SK-MEL-5 (cell line): ENCODE measurements at places on chromosomes 12 and 14.
A peak's percentile ranks its signal among the peaks of the same experiment; 100 is the strongest.

DNA sequence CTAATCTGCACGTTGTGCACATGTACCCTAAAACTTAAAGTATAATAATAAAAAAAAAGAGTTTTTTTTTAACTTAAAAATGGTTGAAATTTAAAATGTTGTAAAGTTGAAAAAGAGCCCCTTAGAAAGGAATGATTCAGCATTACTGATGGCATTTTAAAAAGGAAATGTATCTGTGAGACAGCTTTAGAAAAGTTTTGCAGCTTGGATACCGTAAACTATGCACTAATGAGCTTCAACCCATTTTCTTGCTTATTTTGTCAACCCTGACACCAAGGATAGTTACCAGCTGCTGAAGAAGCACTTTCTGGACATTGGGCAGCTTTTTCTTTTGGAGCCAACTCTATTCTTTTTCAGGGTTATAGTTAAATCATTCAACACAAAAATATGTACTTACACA lies 4.3 kb downstream of the BICD1 start:
- DNase-seq = no peak

DNA sequence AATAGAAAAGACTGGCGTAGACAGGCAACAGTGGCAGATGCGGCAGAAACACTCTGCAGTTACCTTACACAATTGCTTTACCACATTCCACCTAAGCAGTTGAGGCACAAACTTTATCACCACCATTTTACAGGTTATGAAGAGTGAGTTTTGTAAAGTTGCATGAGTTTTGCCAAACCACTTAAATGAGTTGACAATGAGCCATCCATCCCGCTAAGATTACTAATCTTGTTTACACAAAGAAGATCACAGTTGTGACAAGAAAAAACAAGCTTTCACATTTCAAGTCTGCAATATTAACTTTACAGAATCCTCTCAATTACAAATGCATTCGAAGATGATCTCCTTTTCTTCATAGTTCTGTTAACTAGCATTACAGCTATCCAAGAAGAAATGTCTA lies 1.8 kb downstream of the TMCC3 start:
- DNase-seq = no peak

- DNase-seq = no peak
These were observed 61.8 kb downstream of the PHLDA1 start for GRCh38 chr12:75969768-75970167.

DNA sequence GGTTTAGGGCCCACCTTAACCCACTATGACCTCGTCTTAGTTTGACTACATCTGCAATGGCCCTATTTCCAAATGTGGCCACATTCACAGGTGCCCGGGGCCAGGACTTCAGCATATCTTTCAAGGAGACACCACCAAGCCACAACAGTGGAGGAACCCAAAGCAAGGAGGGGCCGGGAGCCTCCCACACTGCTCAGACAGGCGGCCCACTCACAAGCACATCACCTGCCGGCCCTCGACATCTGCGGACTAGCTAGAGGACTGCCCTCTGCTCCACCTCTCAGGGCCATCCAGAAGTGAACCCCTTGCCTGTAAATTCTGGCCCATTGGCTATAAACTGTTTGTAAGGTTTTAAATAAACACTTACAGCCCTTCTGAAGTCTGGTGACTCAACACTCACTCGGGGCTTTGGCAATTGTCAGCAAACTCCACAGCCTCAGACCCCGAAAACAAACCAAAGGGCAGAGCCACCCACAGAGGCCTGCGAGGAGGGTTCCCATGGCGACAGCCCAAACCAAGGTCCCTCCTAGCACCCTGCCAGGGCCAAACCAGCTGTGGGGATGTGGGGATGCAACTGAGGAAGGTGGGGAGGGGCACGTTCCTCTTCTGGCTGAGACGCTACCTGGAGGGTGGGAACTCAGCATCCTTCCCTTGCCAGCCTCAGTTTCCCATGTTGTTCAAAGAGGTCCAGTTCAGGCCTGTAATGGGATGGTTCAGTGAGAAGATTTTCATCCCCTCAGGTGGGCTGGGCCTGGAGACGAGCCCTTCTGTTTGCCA lies 95.8 kb downstream of the DICER1 start:
- no peak for DNase-seq

DNA sequence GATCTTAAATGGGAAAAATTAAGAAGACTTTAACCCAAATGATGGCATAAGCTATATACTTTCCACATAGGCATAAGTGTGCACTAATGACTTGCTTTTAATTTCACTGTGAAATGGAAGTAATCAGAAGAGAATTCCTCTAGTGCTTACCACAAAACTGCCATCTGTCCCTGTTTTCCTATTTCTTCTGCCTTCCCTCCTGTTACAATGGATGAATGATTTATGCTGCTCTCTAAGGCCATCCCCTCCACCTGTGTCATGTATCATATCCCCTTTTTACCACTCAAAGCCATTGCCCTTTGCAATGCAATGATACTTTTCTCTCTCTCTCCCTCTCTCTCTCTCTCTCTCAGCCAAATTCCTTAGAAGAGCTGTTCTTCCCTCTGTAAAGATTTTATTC lies 109.1 kb downstream of the C12orf50 start:
- no peak for DNase-seq

- DNase-seq = no peak
These were observed 8.4 kb downstream of the ADCY6 start for GRCh38 chr12:48780381-48781025.

GRCh38 chr14:71651228-71651627 lies 281.0 kb upstream of the RGS6 start:
- DNase-seq = no peak

GRCh38 chr12:2359725-2360629 lies 307.2 kb downstream of the CACNA1C start:
- no peak for DNase-seq

DNA sequence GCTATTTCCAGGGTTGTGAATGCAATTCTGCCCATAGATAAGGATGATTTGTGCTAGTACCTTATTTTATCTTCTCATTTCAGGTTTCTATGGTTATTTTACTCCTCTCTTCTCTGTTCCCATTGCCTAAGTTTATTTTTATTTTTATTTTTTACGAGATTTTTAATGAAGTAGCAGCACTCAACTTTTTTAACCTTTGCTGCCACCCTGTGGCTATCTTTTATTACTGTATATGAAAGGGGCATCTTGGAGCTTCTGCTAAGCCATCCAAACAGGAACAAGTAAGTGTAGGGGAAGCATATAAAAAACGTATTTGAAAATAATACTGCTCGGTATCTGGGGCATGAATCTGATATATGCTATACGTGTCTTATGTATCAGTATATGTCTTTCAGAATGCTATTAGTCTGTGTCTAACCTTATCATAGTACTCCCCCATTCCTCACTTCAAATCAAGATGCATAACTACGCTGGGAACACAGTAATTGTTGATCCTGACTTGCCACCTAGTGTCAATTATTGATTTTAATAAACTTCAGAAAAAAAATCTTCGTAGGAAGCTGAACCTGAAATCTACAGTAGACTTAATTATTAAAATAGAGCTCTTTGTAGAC lies 60.3 kb downstream of the KLRG1 start:
- peak; percentile 68 for DNase-seq

GRCh38 chr12:38921025-38921677 lies 15.8 kb upstream of the CPNE8 start:
- DNase-seq = peak; percentile 86

GRCh38 chr12:130945786-130946492 lies 7.8 kb upstream of the ADGRD1 start:
- DNase-seq = no peak

DNA sequence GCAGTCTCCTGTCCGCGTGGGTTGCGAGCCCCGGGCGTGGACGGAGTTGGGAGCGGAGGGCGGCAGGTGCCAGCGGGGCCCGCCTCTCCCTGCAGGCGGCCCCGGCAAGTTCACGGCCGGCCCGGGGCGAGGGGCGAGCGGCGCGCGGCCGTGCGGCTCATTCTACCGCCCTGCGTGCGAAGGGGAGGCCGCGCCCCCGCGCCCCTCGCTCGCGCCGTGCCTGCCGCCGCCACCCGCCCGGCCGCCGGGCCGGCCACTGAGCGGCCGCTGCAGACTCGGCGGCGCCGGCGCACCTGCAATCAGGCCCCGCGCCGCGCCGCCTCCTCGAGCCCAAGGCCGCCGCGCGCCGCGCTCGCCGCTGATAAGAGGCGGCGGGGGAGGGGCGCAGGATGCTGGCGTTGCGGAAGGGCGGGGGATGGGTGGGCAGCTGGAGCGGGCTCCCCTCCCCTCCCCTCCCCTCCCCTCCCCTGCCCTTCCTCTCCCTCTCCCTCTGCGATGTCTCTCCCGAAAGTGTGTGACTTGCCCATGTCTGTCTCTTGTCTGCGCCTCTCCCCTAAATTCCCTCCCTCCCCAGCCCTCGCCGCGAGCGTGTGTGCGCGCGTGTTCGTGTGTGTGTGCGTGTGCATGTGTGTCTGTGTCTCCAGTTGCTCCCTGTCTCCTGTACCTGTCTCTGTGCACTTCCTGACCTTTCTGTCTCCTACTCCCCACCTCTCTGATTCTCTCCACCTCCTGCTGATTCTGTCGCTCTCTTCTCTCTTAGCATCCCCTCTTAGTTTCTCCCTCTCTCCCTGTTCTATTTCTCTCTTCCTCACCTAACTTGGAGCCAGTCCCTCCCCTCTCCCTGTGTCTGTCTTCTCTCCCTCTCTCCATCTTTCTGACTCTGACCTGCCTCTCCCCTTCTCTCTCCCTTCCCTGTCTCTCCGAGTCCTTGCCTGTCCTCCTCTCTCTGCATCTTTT lies 768.1 kb upstream of the TBX3 start:
- no peak for DNase-seq

DNA sequence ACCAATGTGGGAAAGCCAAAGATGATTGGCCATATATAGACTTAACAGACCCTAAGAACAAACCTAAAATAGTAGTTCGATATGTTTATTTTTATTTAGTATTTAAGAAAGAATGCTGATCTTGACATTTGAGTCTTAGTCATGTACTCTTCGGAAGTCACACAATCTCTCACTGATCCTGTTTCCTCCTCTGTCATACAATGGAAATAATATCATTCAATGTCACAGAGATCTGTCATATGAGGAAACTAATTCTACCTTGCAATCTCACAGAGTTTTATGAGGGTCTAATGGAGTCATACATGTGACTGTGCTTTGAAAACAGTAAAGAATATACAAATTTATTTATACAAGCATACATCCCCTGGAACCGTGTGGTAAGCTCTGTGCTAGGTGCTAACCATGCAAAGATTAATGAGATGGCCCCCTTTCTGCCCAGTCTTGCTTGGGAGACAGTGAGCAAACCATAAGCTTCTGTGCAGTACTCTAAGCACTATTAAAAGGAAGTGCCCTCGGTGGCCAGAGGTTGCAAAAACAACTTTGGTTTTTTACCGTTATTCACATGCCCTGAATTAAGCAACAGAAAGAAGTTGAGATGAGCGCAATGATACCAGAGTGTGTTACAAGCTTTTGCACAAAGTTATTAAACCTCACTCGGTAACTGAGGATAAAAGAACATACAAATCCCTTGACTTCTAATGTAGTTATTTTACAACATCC lies 1.7 kb upstream of the LIN7A start:
- DNase-seq = no peak

DNA sequence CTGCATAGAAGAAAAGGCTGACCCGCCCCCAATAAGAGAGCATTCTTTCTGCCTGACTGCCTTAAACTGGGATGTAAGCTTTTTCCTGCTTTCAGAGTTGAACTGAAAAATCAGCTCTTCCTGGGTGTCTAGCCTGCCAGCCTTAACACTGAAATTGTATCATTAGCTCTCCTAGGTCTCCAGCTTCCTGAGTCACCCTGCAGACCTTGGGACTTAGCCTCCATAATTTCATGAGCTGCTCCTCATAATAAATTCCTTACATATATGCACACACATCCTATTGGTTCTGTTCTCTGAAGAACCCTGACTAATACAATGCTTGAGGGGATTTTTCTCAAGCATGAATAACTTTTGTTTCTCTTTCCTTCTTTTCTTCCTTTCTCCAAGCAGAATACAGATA lies 76.4 kb upstream of the FAR2 start:
- DNase-seq = no peak

DNA sequence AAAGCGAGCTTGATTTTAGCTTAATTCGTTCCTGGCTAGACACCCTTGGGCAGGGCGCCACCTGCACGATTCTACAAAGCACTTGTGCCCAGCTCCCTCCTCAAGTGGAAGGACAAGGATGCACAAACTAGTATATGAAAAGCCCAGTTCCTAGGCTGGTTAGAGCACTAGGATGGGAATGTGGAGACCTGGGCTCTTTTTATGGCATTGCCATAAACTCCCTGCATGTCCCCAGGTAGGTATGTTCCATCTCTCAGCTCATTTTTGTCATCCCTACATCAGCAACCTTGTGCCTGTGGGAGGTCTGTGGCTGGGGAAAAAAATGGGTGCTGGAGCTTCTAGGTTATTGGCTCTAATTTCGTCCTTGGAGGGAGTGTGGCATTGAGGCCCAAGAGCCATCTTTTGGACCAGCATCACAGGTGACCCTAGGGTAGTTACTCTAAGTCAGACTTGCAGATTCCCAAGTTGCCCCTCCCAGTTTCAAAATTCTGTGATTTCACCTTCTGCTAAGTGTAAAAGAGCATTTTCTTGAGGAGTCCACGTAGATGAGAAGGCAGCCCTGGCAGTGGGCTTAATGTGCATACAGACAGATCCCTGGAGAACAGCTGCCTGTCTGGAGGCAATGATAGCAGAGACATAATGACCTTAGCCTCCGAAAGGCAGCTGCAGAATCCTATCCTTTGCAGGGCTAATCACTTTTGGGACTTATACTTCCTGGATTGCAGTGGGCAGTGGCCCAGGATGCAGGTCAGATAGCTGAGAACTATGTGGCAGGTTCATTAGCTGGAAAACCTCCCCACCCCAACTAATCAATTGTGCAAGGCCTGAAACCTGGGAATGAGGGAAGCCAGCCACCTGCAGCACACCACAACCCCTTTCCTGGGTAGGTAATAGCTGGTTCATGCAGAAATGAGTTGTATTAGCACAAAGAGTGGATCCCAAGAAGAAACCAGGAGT lies 47.6 kb upstream of the BDKRB2 start:
- no peak for DNase-seq

DNA sequence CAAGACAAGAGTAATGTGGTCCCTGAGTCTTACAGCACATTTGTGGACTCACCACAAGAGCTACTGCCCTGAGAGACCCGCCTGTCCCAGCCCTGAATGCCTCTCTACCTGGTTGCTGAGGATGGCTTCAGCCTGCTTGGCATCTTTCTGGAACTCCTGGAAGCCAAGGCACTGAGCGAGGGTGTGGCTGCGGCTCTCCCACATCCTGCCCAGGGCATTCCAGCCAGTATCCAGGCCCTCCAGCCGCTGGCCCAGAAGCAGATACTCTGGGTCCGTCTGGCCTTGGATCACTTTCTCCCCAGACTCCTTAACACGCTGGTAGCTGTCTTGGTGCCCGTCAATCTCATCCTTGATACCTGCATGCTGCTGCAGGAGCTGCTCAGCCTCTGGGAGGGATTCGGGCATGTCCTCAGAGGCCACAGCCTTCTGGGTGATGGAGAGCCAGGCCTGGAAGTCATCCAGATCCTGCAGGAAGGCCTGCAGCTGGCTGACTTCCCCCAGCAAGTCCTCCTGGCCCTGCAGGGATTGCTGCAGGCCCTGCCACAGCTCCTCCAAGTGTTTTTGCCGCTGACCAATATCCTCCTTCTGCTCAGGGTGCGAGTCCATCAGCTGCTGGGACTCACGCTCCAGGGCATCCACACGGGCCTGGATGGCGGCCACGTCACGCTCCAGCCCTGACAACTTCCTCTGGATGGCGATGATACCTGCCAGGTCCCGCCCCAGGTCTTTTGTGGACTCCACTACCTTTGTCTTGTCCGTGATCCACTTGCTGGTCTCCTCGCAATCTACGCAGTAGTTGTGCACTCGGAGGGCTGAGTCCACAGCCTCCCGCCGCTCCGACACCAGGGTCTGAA lies 82.3 kb downstream of the PLEKHG3 start:
- DNase-seq = no peak

- no peak for DNase-seq
These were observed at the start of gene GALNT16 for GRCh38 chr14:69259527-69260189. GALNT16 (plus strand) TSS chr14:69260158; CDS start chr14:69260291, 133 bp downstream.
